ENCODE measurements at places on chromosomes 5 and 9.

- DNase-seq = peak; percentile 92
Measured at GRCh38 chr5:31948006-31948405, 226.1 kb downstream of the GOLPH3 start.

DNA sequence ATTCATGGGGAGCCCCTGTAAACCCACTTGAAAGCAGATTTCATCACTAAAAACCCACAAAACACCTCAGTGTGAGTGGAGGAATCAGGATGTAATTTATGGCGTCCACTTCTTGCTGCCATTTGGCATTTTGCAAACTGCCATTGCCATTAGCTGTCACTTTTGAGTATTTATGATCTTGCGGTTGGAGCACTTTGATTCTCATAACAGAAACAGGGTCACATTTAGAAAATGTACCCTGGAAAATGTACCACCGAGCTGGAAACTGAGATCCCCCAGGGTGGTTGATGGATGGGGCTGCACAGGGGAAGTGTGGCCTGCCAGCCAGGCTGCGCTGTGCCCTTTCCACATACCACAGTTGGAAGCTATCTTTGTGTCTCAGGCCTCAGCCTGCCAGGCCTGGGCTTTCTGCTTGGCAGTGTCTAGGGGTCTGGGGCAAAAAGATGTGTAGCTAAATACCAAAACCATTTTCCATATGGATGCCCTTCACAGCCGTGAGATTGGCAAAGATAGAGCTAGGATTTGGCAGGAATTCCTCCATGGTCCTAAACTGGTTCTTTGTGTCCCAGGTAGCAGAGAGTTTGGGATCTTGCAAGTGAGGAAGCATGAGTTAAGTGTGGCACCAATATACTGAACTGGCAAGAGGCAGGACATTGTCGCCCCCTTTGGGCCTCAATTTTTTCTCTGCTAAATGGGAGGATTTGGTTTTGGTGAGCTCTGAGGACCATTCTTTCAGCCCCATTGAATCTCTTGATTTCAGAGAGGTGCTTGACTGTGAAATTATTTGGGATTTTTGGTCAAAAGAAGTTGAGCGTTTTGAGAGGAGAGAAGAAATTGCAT lies 46.2 kb downstream of the GALNT10 start:
- DNase-seq = no peak

GRCh38 chr5:54520438-54520846 lies 2.9 kb downstream of the SNX18 start:
- no peak for DNase-seq

DNA sequence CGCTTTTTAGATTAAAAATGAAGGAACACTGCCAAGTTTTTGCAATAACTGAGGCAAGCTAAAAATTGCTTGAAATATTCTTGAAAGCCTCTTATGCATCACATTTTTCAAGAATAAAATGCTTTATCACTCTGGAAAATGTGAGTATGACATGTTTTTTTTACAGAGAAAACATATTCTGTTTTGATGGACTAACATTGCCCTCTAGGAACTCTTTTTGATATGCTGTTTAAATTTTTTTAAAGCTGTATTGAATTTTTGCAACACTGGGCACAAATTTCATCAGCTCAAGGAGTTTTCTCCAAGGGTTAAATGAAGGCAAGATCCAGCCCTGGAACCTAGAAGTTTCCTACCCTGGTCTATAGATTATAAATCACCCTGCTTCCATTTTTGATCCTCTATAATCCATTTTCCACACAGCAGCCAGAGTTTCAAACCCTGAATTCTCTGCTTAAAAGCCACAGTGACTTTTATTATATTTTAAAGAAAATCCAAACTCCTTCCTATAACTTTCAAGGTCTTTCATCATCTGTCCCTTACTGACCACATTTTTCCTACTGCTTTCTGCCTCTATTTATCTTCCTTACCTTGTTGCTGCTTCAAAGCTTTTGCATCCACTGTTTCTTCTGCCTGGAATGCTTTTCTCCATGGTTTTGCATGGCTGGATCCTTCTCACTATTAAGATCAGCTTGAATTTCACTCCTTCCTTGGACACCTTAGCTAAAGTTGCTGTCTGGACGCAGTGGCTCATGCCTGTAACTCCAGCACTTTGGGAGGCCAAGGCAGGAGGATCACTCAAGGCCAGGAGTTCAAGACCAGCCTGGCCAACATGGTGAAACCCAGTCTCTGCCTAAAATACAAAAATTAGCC lies 60.9 kb downstream of the IL31RA start:
- DNase-seq = no peak

GRCh38 chr9:120770931-120771330 lies 22.3 kb downstream of the FBXW2 start:
- no peak for DNase-seq

DNA sequence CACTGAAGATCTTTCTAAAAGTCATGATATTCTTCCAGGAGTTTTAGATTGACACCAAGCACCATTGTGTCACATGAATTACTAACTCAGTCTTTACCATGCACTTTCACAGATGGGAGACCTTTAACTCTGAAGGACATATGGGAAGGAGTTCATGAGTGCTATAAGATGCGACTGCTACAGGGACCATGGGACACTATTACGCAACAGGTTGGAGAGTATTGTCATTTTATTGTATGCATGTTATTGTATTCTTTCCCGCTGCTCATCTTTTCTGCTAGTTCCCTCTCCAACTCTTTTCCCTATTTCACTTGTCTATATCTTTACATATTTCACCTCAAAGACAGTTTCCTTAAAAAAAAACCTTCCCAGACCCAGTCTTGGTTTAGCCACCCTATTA lies 99.8 kb downstream of the RPS23 start:
- DNase-seq = no peak

DNA sequence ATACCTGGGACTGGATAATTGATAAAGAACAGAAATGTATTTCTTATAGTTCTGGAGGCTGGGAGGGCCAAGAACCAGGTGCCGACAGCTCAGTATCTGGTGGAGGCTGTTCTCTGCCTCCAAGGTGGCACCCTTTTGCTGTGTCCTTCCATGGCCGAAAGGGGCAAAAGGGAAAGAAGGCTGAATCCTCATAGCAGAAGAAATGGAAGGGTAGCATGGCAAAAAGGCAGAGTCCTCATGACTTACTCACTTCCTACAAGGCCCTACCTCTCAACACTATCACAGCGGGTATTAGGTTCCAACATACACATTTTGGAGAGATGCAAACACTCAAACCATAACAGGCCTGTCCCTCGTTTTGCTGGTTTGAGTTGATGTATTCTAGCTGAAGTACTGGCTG lies 25.1 kb upstream of the MED10 start:
- no peak for DNase-seq

GRCh38 chr9:1536522-1537170 lies 478.5 kb upstream of the SMARCA2 start:
- DNase-seq = no peak

GRCh38 chr5:89281766-89282553 lies 399.0 kb upstream of the MEF2C start:
- no peak for DNase-seq

- peak; percentile 77 for DNase-seq
Measured at GRCh38 chr5:177455036-177455660, 8.5 kb downstream of the PRR7 start.

GRCh38 chr5:150690760-150691159 lies 10.1 kb downstream of the RBM22 start:
- DNase-seq = no peak

DNA sequence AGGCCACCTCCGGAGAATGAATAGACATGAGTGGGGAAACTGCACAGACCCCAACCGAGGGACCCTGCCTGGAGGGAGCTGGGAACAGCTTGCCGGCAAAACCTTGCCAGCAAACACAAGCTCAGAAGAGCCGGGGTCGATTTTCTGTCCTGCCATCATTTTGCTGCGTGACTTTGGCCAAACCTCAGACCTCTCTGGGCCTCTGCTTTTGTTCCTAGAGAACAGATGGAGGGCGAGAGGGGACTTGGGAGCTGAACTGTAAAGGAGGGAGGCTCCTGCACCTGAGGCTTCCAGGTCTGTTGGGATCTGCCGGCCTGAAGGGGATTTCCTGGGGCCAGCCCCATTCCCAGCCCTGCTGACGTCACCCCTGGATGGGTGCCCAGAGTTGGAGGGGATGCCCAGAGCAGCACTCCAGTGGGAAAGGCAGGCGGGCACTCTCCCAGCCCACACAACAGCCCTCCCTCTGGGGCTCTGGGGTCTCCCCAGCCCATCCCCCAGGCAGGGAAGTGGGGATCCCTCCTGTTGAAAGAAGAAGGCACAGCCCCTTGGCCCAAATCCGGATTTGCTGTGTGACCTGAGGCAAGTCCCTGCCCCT lies 40.4 kb upstream of the SYNPO start:
- peak; percentile 74 for DNase-seq

GRCh38 chr9:21837501-21837900 lies 35.1 kb downstream of the MTAP start:
- DNase-seq = no peak

GRCh38 chr9:27427272-27427643 lies 96.8 kb upstream of the IFNK start:
- DNase-seq = no peak

DNA sequence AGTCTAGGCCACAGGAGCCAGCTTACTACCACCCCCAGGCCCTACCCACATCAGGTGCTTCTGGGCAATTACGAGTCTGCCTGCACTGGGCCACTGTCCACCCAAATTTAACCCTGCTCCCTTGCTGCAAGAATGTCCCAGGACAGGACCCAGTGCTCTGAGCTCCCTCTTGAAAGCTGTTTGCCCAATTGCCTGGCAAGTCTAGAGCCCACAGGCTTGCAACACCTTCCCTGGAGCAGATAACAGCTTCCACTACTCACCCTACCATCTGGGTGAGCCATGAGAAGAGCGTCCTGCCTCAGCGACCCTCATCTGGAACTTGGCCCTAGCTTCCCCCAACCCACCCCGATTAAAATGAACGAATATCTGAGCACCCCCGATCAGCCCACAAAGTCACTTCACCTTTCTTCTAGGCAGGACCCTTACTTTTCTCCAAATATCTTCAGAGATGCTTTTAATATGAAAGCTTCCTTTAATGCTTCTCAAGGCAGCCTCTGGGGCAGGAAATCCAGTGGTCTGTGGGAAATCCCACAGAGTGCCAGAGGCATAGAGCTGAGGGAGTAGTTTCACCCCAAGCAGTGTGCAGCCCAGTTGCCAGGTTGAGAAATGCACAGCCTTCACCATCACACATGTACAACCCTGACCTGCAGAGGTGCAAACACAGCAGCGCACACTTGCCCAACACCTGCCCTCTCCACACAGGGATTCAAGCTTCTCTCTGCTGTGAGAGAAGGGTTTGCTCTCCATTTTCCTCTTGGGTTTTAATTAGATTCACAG lies 10.6 kb downstream of the ACSL6 start:
- no peak for DNase-seq

GRCh38 chr9:78386773-78387172 lies 89.8 kb downstream of the PSAT1 start:
- DNase-seq = no peak

DNA sequence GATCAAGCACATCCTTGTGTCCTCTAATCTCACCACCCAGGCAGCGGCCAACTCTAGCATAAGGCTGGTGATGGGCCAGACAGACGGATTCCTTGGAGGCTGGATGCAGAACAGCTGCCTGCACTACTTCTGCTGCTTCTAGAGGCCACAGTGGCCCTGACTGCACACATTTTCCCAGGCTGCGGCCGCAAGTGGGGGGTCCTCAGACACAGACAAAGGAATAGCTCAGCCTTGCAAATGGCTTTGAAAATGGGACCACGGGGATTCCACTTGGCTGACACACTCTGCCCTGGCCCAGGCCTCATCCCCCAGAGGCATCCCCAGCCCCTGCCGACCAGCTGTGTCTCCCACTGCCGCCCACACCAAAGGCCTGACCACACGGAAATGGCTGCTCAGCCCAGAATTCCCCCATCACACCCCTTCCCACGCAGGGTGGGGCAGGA lies 540.8 kb downstream of the BNC2 start:
- DNase-seq = no peak

- DNase-seq = peak; percentile 50
Measured at GRCh38 chr9:98034593-98035546, 21.7 kb upstream of the NANS start.

- DNase-seq = no peak
Measured at GRCh38 chr9:72473474-72474261, 47.7 kb upstream of the TMC1 start.

DNA sequence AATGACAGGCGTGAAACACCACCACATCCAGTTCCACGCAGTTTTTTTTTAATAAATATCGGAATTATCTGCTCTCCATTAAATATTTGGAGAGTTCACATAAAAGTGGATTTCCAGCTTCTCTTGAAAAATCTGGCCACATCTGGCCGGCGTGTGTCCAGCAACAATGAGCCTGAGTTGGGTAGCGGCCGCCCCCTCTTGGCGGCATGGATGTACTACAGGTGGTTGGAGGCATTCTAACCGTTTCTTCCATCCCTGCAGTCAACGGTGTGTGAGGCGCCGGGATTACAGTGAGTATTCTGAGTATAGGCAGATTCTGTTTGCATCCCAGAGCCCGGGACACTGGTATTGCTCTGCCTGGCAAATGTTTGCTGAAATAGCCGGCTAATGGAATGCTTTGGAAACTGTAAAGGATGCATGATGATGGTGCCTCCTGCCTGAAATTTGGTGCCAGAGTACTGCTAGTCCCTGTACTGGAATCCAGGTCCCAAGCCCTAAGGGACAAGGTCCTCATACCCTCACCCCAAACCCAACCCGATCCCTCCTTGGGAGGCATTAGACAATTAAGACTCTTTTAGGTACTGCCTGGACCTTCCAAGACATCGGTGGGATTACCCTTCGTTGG lies 13.6 kb upstream of the GM2A start:
- DNase-seq = no peak

DNA sequence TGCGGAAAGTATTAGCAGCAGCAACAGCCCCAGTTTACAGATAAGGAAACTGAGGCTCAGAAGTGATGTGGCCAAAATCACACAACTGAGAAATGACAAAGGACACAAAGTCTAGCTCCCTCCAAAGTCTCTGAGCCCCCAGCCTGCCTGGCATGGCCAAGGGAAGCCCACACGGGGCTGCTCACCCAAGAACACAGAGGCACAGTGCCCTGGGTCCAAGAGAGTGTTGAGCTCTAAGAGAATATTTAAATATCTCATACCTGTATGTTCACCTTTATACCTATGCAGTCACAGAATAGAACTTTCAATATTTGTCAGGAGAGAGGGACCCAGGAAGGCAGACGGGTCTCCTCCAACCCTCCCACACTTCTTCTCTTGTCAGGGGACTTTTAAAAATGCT lies 16.6 kb downstream of the VAV2 start:
- no peak for DNase-seq
